ENCODE measurements at places on chromosomes 12 and 14.

- DNase-seq: no peak
Observed at GRCh38 chr14:99852578-99852977, 59.4 kb downstream of the EML1 start.

GRCh38 chr14:77406718-77407117 is 16.6 kb downstream of the NOXRED1 start:
- no peak for DNase-seq

GRCh38 chr12:54383041-54383609 is 1.4 kb downstream of the ZNF385A start:
- peak; percentile 98 for DNase-seq

DNA sequence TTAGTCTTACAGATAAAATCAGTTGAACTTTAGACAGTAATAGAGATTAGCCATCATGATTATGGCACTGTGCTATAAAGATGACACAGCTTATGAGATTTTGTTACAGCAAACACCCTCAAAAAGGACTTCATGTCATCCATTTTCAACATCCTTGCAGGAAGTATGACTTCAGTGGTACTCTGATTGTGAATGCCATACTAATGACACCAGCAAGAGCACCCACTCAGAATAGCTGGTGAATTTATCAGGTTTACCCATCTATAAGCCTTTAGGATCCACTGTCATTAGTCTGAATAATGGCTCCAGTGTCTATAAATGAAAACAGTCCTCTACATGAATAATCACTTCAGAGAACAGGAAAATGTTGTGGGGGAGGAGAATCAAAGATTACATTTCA is 615.2 kb downstream of the RPS29 start:
- DNase-seq: no peak

- no peak for DNase-seq
Observed at GRCh38 chr14:61872452-61872851, 110.2 kb downstream of the SNAPC1 start.

Measured in HFFc6 (cell line).